ENCODE measurements at places on chromosomes 16 and 17.

GRCh38 chr16:88309908-88310265, 72.9 kb upstream of the ZNF469 start:
- no peak for DNase-seq

DNA sequence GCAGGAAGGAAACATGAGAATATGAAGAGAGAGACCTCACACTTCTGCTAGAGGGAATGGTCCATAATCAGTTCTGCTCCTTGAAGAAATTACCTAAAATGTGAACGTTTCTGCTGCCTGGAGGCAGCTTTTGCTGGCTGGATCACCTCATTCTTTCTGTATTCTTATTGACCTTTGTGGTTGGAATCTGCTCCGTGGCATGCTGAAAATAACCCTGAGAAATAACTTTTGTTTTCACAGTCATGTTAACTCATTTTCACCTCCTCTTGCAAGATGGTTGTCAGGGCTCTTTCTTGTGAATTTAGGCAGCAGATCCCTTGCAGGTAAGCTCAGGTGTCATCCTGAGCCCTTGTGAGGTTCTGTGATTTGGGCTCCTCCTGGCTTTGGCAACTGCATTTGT, 70.2 kb downstream of the IRF8 start:
- no peak for DNase-seq

DNA sequence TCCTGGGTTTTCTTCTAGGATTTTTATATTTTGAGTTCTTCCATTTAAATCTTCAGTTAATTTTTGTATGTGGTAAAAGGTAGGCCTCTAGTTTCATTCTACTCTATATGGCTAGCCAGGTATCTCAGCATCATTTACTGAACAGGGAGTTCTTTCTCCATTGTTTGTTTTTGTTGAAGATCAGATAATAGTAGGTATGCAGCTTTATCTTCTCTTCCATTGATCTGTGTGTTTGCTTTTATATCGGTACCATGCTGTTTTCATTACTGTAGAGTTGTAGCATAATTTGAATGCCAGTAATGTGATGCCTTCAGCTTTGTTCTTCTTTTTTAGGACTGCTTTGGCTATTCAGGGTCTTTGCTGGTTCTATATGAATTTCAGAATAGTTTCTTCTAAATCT, 77.3 kb downstream of the USP22 start:
- DNase-seq = no peak

- DNase-seq = peak; percentile 99
Observed at GRCh38 chr17:29293890-29294579, at the start of gene NUFIP2. NUFIP2 (minus strand) TSS chr17:29294148; CDS start chr17:29294059, 89 bp downstream.

DNA sequence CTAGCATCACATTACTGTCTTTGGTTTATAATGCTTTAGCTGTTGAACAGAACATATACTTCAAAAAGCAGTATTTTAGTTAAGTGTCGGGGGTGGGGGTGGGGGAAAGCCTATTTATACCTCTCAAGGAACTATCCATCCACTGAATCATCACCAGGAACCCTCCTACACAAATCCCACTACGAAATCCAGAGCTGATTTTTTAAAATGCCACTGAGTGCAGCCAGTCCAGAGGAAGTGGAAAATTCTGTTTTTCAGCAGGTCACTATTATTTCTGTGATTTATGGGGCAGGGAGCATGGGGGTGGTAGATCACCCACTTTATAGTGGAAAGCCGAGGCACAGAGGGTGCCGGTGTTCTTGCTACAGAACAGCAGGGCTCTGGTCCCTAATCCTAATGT, 284.1 kb downstream of the SOX9 start:
- DNase-seq = no peak

DNA sequence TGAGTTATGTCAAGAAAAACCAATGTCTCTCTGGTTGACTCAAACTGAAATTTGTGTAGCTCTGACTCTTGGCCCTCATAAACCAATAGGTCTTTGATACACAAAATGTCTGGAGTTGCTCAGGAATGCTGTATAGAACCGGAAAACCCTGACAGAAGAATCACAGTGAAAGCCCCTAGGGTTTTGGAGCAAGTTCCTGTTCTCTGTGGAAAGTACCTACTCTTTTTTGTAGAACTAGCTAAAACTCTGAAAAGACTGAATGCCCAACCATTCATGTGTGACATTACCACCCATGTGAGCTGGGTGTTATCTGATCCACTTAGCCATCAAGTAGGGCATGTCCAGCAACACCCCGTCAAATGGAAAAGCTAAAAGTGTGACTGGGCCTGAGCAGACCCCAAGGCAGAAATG, 28.8 kb downstream of the CCL4 start:
- peak; percentile 67 for DNase-seq

DNA sequence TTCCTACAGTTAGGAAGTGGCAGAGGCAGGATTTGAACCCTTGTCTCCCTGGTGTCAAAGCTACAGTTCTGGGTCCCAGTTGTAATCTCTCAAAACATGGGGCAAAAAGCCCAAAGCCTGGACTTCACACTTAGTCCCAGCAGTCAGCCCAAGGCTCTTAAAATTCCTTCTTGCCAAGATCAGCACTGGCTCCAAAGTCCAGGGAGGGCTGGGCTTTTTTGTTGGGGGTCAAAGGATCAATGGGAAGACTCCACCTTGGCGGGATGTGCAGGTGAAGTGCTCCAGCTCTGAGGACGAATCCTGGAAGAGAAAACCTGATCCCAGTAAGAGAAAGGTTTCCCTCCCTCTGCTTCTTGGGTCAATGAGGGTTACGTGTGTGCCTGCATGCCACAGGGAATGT, 195.5 kb downstream of the HAPSTR1 start:
- no peak for DNase-seq

Data from cardiac muscle cell (in vitro differentiated cells and primary cell).